Cerebellar cortex (tissue), 1 donor: ENCODE measurements at places on chromosomes 2 and 18.

GRCh38 chr2:33018271-33018670 is 71.5 kb downstream of the LTBP1 start:
- no peak for DNase-seq

DNA sequence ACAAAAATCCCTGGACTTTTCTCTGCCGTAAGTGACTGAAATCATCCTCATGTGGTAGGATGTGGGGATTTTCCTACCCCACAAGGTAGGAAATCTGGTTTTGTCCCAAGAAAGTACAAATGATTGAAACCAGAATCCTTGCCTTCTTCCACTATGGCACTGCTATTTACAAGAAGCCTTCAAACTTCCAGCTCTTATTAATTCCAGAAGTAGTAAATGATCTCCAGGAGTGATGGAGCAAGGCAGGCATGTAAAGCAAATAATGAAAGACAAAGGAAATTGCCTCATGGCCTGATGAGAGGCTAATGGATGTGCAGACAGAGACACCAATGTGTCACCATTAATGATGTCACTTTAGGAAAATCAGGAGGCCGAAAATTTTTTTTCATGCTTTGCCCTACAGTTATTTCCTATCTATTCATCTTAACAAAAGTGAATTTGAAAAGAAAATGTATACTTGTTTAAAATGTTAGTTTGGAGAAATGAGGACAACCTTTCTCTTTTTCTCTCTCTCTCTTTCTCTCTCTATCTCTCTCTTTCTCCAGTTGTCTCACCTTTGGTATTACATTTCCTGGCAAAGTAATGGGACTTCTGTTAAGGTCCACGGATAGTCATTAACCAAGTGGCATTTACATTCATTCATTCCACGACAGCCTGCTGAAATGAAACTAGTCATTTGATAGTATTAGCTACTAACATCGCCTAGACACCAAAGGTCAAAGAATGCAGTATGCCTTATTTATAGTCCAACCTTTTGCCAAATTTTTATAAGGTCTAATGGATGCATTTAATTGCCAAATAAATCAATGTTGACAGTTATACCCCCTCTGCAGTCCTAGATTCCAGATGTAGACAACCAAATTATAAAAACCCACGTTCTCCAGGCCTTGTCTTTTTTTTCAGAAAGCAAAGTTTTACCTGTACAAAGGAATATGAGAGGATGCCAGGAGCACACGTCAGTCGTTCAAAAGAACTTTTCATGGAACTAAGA is 5.0 kb upstream of the EVA1A start:
- peak; percentile 56 for DNase-seq

DNA sequence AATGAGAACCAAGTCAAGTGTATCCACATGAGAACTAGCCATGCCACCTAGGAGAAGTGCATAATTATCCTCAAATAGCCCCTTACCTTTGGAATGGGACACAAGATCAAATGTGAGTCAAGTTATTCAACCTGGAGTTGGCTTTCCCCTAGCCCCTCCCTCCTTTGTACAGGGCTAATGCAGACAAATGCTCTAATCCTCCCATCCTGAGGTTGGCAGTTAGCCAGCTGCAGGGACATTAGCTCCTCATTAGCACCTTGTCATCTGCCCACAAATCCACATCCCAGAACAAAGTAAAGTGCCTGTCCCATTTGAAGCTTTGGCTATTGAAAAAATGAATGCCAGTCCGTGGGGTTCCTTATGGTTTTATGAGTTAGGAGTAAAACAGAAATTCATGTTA is 294.1 kb upstream of the FANCL start:
- no peak for DNase-seq

GRCh38 chr18:31821545-31822171 is 61.0 kb upstream of the SLC25A52 start:
- no peak for DNase-seq

DNA sequence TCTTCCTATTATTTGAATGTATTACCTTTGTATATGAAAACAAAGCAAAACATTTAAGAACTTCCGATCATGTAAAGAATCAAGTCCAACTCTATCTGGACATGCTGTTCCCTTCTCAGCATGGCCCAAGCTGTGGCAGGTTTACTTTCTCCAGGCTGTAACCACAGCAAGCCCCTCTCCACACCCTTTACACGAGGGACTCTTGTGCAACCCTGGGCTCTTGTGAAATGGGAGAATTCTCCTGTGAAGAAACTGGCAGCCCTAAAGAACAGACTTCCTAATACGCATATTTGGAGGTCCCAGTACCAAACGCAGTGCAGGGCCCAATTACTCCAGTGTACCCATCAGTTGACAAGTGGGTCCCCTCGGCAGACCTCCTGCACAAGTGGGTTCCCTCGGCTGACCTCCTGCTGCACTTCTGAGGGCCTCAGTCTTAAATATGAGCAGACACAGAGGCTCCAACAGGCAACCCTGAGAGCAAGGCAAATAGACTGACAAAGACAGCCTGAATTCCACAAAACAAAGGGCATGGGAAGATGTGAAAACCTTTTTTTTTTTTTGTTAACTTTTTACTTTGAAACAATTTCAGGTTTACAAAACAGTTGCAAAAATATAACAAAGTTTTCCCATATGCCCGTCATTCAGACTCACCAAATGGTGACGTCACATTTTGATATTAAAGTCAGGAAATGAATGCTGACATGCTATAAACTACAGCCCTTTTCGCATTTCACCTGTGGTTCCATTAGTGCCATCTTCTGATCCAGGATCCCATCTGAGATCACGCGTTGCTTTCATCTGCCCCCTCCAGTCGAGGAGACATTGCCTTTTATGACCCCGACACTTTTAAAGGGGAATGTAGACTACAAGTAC is 78.2 kb downstream of the FBXO15 start:
- DNase-seq = no peak

DNA sequence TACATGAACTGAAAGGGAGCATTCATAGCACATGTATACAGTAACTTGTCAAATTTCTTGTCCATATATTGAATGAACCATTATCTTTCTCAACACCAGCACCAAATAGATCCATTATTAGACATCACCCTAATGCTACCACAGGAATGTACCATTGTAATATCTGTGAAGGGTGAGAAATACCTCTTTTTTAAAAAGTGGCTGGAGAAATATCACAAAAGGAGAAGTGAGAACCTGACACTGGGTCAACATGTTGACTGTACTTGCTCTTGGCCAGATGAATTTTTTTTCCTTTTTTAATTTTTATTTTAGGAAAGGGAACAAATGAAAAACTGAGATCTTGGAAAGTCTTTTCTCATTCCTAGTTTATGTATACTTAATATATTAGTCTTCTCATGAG is 63.5 kb downstream of the CAVIN2 start:
- DNase-seq = no peak

GRCh38 chr2:98463551-98463971 is 18.9 kb downstream of the INPP4A start:
- no peak for DNase-seq

DNA sequence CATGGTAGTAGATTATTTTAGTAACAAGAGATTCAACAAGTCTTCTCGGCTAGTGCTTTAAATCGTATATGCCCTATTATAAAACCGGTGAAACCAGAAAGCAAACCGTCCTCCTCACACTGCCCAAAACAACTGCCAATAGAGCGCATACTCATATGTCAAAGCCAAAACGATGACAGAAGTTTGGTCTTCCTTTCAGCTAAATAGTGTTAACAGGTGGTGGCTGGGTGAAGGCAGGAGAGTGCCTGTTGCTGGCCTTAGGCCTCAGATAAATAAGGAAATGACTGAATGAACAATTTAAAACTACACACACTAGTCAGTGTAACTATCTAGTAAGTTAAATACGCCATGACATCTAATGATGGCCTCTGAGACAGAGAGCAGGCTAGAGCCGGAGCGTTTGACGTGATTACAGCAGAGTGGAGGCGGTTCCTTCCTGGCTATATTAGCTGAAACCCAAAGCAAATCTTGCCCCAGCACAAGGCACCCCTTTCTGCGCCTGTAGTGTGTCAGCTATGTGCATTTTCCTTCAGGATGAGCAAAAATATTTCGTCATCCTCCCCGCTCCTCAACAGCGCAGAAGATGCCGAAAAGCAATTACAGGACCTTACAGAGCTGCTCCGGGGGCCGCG is 1.6 kb downstream of the LONRF2 start:
- DNase-seq = peak; percentile 50

- no peak for DNase-seq
Observed at GRCh38 chr18:13354402-13354801, 135.8 kb downstream of the LDLRAD4 start.

DNA sequence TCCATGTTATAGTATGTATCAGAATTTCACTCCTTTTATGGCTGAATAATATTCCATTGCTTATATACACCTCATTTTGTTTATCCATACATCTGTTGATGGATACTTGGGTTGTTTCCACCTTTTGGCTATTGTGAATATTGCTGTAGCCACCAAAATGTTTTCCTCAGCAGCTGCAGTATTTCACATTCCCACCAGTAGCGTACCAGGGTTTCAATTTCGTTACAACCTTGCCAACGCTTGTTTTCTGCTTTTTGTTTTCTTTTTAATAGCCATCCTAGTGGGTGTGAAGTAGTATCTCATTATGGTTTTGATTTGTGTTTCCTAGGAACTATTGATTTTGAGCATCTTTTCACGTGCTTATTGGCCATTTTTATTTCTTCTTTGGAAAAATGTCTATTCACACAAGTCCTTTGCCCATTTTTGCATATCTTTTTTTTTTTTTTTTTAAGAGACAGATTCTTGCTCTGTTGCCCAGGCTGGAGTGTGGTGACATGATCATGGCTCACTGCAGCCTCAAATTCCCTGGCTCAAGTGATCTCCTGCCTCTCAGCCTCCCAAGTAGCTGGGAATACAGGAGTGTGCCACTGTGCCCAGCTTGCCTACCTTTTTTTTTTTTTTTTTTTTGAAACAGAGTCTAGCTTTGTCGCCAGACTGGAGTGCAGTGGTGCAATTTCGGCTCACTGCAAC is 14.2 kb downstream of the UBXN2A start:
- DNase-seq = no peak

GRCh38 chr18:76188097-76188496 is 306.9 kb downstream of the ZNF516 start:
- DNase-seq = no peak

- no peak for DNase-seq
Observed at GRCh38 chr2:224219781-224220180, 180.7 kb upstream of the SERPINE2 start.

GRCh38 chr18:24160086-24160485 is 21.2 kb downstream of the CABYR start:
- no peak for DNase-seq

GRCh38 chr18:47215554-47216138 is 35.8 kb downstream of the SKOR2 start:
- peak; percentile 56 for DNase-seq

- DNase-seq = no peak
Observed at GRCh38 chr18:40607542-40608148, 1347.4 kb upstream of the PIK3C3 start.

- no peak for DNase-seq
Observed at GRCh38 chr2:41784496-41784895, 263.3 kb upstream of the PKDCC start.

DNA sequence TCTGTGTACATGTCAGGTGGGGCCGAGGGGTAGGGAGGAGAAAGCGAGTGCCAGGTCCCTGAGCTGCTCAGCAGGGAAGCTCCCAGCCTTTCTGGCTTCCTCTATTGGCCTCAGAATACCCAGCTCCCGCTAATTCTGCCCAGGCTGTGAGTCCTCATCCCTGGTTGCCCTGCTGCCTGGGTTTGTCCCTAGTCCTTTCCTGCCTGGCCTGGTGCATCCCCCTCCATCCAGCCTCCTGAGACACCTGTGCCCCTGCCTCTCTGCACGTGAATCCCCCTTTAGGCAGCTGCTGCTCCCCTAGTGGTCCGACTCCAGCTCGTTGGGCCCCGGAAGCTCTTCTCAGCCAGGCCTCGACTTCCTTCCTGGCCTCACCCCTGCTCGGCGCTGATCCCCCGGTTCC is 54.6 kb downstream of the INHBB start:
- no peak for DNase-seq

- DNase-seq = peak; percentile 50
Observed at GRCh38 chr2:196274387-196274809, 103.0 kb upstream of the STK17B start.

- no peak for DNase-seq
Observed at GRCh38 chr18:75802681-75803080, 375.2 kb upstream of the SMIM21 start.

GRCh38 chr2:169362118-169362893 is at the start of gene LRP2:
Gene LRP2 (minus strand): TSS chr2:169362534. CDS start chr2:169362399, 135 bp downstream.
- no peak for DNase-seq
